ENCODE measurements at places on chromosomes 2 and 18.

DNA sequence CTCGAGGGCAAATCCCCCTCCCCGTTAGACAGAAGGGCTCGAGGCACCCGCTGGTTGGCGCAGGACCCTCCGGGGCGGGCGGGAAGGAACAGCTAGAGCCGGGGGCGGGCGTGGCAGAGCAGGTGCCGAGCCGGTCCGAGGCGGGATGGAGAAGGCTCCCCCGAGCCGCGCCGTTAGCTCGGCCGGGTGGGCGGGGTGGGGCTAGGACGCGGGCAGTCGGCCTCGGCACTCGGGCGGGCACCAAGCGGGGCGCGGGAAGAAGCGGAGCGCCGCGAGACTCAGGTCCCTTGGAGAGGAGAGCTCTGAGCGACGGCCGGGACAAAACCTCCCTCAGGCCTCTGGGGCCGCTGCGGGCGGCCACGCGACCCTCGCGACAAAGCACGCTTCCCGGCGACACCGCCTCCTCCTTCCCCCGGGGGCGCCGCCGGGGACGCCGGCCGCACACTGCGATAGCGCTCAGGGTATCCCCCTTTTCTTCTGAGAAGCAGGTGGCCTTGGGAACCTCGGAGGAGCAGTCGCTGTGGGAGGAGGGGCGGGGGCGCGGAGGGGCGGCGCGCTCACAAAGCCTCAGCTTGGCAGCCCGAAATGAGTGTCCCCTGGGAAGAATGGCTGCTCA is 721 bp downstream of the FHOD3 start:
- DNase-seq, result no peak

GRCh38 chr2:96824079-96824870 is 8.2 kb downstream of the CNNM3 start:
- no peak for DNase-seq

DNA sequence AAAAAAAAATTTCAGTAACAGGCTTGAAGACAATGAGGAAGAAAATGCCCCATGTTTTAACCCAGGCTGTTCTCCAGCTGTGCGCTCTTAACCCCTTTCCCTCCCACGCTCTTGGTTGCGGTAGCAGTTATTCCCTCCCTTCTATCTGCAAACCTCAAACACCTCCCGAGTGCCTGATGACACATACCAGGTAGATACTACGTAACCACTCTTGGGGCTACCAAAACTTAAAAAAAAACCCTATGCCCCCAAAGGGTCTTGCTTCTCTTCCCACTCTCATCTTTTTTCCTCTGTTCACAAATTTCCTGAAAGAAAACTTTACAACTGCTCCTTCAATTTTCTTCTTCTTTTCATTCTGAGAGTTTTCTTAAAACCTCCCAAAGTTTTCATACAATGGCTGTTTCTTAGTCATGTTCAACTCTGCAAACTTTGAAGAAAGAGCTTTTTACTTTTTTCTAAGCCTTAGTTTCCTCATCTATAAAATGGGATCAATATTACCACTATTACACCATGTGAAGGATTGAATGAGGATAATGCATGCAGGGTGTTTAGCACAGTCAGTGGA is 4.9 kb upstream of the DRC1 start:
- no peak for DNase-seq

GRCh38 chr2:140481136-140481535 is 1649.7 kb downstream of the LRP1B start:
- DNase-seq, result no peak

GRCh38 chr2:181697571-181697970 is 17.3 kb upstream of the NEUROD1 start:
- DNase-seq, result no peak

- peak; percentile 14 for DNase-seq
These were observed 173.8 kb downstream of the TRIB2 start for GRCh38 chr2:12890481-12890991.

GRCh38 chr2:26846334-26847306 is 1.3 kb upstream of the DPYSL5 start:
- DNase-seq, result peak; percentile 76

DNA sequence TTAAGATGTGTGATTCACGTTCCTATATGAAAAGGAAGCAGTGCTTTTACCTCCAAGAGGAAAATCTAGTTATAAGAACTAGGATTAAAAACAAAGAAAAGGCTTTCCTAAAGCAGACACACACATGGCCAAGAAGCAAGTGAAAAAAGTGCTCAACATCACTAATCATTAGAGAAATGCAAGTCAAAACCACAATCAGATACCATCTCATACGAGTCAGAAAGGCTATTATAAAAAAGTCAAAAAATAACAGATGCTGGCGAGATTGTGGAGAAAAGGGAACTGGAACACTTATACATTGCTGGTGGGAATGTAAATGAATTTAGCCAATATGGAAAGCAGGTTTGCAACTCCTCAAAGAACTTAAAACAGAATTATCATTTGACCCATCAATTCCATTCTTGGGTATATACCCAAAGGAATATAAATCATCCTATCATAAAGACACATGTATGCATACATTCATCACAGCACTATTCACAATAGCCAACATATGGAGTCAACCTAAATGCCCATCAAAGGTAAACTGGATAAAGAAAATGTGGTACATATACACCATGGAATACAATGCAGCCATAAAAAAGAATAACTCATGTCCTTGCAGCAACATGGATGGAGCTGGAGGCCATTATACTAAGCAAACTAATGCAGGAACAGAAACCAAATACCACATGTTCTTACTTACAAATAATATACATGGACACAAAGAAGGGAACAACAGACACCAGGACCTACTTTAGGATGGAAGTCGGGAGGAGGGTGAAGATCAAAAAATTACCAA is 285.3 kb downstream of the RAD51AP2 start:
- no peak for DNase-seq

DNA sequence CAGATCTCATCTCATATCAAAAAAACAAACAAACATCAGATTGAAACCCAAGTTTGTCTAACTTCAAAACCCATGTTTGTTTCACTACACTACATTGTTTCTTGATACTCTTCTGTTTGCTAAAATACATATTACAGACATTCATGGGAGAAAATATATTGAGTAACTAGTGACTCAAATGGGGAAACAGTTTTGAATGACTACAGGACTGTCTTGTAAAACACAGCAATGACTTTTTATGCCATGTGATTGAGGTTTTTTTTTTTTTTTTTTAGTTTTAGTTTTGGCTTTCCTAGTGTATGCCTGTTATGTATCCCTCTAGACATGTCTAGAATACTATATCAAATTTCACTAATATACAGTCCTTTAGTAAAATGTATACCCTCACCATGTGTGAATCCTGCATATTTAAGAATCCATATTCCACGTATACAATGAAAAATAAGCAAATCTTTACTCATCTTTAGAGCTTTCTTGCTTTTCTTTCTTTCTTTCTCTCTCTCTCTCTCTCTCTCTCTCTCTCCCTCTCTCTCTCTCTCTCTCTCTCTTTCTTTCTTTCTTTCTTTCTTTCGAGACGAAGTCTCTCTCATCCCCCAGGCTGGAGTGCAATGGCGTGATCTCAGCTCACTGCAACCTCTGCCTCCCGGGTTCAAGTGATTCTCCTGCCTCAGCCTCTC is 46.6 kb upstream of the SERTAD2 start:
- DNase-seq, result peak; percentile 84

- no peak for DNase-seq
These were observed 74.3 kb downstream of the GREB1L start for GRCh38 chr18:21316296-21316695.

DNA sequence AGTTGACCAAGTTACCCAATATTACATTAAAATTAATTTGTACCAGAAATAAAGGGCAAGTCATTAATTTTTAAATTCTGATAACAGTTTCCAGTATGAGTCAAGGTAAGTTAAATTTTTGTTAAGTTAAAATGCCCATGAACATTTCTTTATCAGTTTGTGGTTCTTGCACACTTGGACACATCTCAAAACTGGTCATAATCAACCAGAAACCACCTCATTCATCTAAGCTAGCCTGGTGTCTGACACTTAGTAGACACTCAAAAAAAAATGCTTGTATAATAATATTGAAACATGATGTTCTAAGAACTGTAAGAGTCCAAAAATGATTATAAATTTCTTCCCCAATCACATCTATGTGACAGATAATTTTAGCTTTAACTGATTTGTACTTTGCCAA is 62.4 kb downstream of the SATB2 start:
- DNase-seq, result no peak

GRCh38 chr2:66790651-66791181 is 355.8 kb downstream of the MEIS1 start:
- DNase-seq, result peak; percentile 81

DNA sequence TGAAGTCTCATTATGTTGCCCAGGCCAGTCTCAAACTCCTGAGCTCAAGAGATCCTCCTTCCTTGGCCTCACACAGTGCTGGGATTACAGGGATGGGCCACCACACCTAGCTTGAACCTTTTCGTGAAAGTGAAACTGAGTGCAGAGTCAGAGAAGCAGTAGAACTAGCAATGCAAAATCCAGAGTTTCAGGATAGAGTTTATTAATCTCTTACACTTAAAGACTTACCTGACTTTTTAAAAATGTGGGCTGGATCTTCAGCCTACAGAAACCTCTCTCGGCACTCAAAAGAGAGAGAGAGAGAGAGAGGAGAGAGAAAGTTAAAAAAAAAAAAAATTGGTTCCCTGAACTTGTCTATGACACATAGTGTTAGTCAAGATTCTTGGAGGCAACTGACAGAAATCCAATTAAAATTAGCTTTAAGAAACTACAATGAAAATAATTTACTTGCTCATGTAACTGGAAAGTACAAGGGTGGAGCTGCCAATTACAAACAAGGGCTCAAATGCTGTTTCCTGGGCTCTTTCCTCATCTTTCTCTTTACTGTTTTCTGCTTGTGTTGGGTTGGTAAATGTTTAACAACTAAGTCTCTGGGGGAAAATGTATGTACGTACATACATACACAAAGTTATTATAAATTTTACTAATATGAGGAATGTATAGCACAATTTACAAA is 98.1 kb upstream of the CERS6 start:
- no peak for DNase-seq

DNA sequence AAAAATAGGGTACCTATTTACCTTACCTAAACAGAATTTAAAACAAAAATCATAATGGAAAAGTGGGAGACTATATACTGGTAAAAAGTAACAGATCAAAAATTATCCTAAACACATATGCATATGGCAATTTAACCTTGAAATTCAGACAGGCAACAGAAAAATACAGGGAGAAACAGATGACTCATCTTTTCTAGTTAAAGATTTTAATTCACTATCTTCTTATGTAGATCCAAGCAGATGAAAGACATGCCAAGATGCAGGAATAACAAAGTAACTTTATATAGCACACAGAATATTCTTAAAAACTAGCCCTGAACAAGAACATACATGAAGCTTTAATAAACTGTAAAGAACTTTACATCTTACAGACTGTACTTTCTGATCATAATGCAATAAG is 30.9 kb downstream of the PRPF40A start:
- no peak for DNase-seq

DNA sequence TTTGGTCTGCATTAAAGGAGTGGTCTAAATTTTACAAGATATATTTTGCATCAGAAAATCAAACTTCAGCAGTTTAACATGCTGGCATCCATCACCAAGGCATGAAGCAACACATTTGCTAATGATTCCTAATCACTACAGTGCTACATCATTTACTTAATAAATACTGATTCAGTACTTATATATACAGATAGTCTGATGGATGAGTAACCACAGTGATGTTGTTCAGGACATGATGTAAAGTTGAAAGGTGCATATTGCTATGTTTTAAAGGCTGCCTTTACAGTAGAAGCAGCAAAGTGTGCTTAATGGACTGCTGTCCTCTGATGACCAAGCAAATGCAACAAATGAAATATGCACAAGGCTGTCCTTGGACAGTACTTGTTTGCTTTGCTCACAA is 11.1 kb downstream of the SUPT7L start:
- peak; percentile 43 for DNase-seq

GRCh38 chr2:10235909-10236550 is 66.7 kb upstream of the HPCAL1 start:
- DNase-seq, result no peak

- no peak for DNase-seq
These were observed 233.2 kb upstream of the PARD3B start for GRCh38 chr2:204312105-204312504.

DNA sequence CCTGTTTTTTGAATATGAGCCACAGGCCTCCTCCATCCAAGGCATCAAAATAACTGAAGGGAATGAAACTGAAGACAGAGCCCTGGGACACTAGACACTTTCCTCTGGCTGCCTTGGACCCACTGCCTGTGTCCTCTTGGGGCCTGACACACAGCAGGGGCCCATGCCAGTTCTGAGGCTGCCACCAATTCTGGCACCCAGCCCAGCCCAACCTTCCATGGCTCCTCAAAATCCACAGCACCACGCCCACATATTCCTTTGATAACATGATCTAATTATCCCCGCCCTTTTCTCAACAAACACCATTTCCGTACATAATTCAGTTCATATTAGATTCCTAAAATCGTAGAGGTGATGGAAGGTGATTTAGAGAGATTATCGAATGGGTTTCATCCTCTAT is 64.2 kb downstream of the EMX1 start:
- no peak for DNase-seq

DNA sequence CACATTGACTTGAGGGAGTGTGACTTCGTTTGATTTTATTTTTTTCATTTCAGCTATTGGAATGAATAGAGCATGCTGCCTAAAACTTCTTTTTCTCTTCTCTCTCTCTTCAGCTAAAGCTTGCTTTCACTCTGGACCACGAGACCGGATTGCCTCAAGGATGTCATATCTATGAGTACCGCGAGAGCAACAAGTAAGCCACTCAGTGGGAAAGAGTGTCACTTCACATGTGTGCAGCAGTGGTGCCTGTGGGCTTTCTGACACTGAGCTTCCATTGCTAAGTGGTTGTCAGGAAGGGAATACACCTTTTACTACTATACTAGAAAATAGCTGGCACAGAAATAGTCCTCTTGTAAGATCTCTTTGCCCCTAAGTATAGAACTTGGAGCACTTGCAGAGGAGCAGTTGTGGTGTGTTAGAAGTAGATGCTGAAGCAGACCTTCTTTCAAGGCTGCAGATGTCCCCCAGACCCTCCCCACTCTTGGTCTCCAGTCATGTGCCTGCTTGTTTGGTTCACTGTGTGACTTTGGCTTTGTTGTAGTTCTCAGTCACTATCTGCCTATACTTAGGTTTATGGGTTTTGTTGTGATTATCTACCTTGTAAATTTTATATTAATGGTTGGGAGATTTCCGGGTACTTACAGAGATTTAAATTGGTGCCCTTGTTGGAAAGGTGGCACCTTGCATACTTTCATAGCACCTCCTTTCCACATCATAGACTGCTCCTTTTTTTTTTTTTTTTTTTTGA is 78.5 kb upstream of the ALPP start:
- DNase-seq, result no peak

DNA sequence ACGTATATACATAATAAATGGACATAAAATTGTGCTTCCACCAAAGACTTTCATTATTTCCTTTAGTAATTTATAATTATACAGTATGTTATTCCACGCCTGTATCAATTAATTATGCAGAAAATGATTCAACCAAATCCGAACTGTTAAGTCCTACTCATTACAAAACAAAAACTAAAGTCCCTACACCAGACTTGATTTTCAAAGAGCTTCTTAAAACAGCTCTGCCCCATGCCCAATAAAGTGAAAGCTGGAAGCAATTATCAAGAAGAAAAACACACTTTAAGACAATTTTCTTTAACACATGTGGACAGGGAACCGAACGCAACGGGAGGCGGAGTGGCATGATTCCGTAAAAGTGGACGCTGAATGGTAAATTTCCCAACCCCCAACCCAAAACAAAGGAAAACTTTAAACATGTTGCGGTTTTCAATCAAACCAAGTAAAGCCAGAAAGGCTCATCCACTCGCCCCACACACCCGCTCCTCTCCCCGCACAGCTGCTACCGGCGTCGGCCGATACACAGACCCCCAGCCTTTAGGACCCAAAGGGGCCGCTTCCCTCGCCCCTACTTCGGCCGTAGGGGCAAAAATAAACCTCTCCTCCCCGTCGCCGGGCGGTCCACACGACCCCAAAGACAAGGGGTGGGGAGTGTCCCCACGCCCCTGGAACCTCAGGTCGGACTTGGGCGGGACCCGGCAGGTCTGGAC is 705 bp downstream of the YES1 start:
- no peak for DNase-seq

All from epithelial cell of esophagus (primary cell).